ENCODE measurements at places on chromosomes 13 and 19. TPM values are rescaled to one million over a fixed set of nuclear protein-coding genes. Genes with fewer than 3 reads are reported as not detected.

IGFL2 gene
- not detected for polyA plus RNA-seq

- H3K27me3 ChIP-seq: peaks cover 18% of the 10 kb centered on the region
- peaks cover 31% of the 10 kb centered on the region for H3K4me1 ChIP-seq
- H3K36me3 ChIP-seq: no peaks in the 10 kb centered on the region
- no peak overlapping the region for H3K27ac ChIP-seq
Observed at GRCh38 chr13:43787518-43787891, 733 bp upstream of the ENOX1 start.

GRCh38 chr19:19107654-19108053 is 30.6 kb downstream of the TMEM161A start:
- H3K27me3 ChIP-seq: peaks cover 11% of the 10 kb centered on the region
- peaks cover 35% of the 10 kb centered on the region for H3K36me3 ChIP-seq
- H3K4me1 ChIP-seq: peaks cover 18% of the 10 kb centered on the region
- H3K4me3 ChIP-seq: no peak overlapping the region

DNA sequence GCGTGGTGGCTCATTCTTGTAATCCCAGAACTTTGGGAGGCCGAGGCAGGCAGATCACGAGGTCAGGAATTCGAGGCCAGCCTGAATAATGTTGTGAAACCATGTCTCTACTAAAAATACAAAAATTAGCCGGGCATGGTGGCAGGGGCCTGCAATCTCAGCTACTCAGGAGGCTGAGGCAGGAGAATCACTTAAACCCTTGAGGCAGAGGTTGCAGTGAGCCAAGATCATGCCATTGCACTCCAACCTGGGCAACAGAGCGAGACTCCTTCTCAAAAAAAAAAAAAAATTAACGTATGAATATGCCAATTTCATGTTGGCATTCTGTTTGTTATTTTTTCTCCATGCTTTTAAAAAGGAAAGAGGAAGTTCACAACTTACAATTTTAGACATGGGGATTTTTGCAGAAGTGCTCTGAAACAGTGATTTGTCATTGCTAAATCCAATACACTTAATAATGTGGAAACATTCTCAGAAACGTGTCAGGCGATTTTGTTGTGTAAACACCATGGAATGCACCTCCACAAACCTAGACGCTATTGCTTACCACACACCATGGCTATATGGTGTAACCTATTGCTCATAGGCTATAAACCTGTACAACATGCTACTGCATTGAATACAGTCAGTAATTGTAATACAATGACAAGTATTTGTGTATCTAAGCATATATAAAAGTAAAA is 115.9 kb upstream of the PCDH20 start:
- DNase-seq: no peak
- H3K27ac ChIP-seq: no peak overlapping the region
- no peaks in the 10 kb centered on the region for H3K4me1 ChIP-seq
- H3K36me3 ChIP-seq: no peaks in the 10 kb centered on the region
- H3K27me3 ChIP-seq: no peaks in the 10 kb centered on the region

DNA sequence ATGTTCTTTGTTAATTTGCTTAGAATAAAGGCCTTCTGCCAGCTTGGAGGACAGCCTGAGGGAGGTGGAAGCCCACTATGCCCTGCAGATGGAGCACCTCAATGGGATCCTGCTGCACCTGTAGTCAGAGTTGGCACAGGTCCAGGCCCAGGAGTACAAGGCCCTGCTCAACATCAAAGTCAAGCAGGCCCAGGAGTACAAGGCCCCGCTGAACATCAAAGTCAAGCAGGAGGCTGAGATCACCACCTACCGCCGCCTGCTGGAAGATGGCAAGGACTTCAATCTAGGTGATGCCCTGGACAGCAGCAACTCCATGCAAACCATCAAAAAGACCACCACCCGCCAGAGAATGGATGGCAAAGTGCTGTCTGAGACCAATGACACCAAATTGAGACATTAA is 41.7 kb downstream of the ZNF85 start:
- no peak overlapping the region for H3K4me3 ChIP-seq
- H3K4me1 ChIP-seq: no peaks in the 10 kb centered on the region
- no peak for DNase-seq
- no peaks in the 10 kb centered on the region for H3K27me3 ChIP-seq
- H3K36me3 ChIP-seq: no peaks in the 10 kb centered on the region
- no peak overlapping the region for H3K27ac ChIP-seq
